ENCODE measurements at places on chromosomes 4 and X.
A peak's percentile ranks its signal among the peaks of the same experiment; 100 is the strongest.

GRCh38 chrX:84165711-84166110 is 22.3 kb downstream of the RPS6KA6 start:
- DNase-seq = peak; percentile 30

GRCh38 chr4:7427831-7428260 is 6.9 kb downstream of the PSAPL1 start:
- no peak for DNase-seq

GRCh38 chrX:10722851-10723250 is 102.5 kb upstream of the MID1 start:
- DNase-seq = peak; percentile 62

DNA sequence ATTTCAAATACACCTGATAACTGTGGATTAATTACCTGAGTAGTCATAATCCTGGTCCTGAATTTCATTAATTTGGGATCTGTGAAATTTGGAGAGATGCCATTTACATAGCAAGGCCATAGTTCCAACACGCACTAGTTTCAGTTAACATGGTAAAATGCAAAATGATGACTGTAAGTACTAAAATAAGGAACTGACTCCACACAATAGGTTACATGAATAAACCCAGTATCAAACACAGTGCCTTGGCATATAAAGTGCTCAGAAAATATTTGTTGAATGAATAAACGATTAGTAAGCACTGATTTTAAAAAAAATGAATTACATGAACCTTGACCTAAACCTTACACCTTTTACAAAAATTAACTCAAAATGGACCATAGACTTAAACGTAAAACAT is 9.0 kb downstream of the FBXO8 start:
- DNase-seq = no peak

DNA sequence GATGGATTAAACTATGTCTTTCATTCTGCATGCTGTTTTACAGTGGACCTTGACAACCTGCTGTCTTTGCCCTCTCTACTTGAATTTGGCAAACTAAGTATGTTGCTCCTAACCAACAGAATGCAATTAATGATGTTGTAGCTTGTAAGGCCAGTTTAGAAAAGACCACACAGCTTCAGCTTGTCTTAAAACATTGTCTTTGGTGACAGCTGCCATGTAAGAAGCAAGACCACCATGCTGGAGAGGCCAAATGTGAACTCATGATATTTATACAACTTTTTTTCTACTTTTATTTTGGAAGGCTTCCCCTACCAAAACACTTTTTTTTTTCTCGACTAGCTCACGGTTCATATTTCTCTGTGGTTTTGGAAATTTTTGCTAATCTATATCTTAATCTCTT is 278.0 kb upstream of the GNPDA2 start:
- DNase-seq = no peak

DNA sequence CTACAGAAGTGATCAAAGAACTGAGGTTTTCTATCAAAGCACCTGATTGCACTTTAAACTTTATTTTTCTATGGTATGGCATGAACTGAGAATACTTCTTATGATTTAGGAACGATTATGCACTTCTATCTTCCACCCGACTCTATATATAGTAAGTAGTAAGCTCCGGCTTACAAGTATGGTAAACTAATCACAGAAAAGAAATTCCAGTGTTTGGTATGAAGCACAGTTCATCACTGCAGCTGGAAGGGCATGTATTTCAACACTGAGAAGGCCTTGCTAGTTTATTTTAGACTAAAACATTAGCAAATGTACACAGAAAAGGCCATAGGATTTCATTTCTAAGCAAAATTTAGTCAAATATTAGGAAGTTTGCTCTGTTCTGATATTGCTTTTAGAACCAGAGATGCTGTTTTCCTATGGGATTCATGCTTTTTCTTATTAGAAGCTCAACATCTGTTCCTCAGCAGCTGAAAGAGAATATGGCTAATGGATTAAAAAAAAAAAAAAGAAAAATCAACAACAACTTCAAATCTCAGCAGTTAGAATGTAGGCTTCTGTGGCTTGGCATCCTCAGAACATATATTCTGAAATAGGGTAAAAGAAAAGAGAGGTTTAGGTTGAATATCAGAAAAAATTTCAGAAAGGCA is 273.5 kb downstream of the C4orf33 start:
- DNase-seq = no peak

GRCh38 chrX:145727476-145727875 is 90.2 kb upstream of the SLITRK2 start:
- DNase-seq = no peak

- no peak for DNase-seq
Measured at GRCh38 chr4:7937006-7937405, 2.7 kb downstream of the AFAP1 start.

DNA sequence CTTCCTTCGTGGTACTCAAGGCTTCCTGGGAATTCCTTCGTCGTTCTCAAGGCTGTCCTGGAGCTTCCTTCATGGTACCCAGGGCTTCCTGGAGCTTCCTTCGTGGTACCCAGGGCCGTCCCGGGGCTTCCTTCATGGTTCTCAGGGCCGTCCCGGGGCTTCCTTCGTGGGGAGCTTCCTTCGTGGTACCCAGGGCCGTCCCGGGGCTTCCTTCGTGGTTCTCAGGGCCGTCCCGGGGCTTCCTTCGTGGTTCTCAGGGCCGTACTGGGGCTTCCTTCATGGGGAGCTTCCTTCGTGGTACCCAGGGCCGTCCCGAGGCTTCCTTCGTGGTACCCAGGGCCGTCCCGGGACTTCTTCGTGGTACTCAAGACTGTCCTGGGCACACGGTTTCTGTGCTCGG is 339.6 kb upstream of the FAT1 start:
- no peak for DNase-seq

GRCh38 chr4:1195891-1196401 is 23.6 kb upstream of the SPON2 start:
- no peak for DNase-seq

GRCh38 chr4:142817442-142817841 is 28.7 kb downstream of the INPP4B start:
- DNase-seq = peak; percentile 77

GRCh38 chrX:26409636-26410035 is 193.7 kb downstream of the MAGEB5 start:
- DNase-seq = no peak

- DNase-seq = no peak
Measured at GRCh38 chr4:150173432-150173861, 95.2 kb downstream of the DCLK2 start.

DNA sequence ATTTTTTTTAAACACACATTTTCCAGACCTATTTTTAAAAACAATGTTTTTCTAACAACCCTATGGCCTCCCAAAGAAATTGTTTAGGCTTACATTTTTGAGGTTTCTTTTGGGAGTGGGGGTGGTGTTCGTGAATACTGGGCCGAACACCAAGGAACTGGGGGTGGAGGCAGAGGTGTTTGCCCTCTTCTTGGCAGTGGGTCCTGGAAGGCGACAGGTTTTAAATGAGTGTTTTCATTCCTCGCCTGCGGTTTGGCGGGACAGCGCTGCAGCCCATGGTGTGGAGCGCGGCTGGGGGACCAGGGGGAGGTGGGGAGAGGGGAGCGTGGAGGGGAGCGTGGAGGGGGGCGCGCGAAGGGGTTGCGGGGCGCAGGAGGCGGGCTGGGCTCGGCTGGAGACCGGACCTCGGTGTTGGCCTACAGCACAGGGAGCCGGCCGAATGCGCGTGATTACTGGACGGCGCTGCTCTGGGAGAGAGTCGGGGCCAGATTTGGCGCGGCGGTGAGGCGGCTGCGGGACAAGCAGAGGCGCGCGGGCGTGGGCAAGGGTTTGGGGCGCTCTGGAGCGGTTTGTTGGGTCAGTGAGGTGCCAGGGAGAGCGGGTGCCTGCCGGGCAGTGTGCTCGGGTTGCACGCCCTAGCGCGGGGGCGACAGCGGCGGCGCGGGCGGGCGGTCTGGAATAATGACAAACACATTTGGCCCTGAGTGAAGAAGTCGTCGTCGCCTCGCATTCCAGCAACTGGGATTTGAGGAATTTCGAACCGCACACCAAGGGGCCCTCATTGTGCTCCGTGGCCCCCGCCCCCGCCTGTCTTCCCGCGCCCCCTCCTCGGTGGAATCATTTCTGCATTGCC is 764 bp downstream of the PDGFRA start:
- no peak for DNase-seq

DNA sequence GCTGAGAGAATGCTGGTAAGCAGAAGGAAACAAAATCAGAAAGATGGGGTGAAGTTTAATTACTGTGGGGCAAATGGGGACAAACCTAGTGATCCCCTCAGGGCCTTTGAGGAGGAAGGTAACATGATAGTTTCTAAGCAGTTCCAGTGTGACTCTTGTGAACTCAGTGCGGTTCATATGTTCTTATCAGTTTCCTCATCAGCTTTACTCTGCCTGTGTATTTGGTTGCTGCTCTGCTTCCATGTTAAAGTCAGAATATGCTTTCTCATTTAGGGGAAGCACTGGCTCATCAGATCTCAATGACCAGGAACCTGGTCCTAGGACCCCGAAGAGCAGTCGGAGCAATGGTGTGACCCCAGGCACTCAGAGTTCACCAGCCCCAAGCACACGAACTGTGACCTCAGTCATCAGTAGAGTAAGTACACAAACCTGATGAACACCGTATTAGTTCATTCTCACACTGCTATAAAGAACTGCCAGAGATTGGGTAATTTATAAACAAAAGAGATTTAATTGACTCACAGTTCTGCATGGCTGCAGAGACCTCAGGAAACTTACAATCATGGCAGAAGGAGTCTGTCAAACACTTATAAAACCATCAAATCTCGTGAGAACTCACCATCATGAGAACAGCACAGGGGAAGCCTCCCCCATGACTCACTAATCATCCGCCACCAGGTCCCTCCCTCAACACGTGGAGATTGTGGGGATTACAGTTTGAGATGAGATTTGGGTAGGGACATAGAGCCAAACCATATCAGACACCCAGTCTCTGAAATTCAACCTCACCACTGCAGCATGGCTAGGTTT is 83.0 kb downstream of the SYTL5 start:
- DNase-seq = no peak

DNA sequence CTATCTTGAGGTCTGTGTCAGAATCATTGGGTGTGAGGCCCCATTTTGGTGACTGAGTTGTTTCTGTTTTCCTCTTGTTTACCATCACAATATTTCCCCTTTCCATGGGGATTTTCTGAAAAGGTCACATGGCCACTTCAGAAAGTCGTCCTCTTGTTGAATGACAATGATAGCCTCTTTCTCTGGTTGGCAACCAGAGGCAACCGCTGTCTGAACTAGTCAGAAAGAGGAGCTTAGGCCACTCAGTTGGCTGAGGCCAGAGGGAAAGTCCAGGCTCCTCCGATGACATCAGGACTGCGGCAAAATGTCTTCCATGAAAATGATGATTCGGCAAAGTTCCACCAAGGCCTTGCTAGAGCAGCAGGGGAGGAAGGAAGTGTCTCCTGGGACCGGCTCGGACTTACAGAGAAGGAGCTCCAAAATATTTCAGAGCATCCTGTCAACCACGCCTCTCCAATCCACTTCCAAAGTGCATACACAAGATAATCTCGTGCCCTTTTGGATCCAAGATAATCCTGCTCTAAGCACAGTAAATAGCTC is 19.1 kb upstream of the RBM47 start:
- no peak for DNase-seq

GRCh38 chrX:129091097-129091496 is 432.2 kb downstream of the SMARCA1 start:
- DNase-seq = no peak

- DNase-seq = peak; percentile 86
Measured at GRCh38 chr4:153781717-153782416, 7.0 kb downstream of the SFRP2 start.

GRCh38 chr4:37388681-37389365 is 144.3 kb downstream of the NWD2 start:
- DNase-seq = no peak

- DNase-seq = peak; percentile 36
Measured at GRCh38 chrX:16671005-16671404, 21.0 kb downstream of the S100G start.

DNA sequence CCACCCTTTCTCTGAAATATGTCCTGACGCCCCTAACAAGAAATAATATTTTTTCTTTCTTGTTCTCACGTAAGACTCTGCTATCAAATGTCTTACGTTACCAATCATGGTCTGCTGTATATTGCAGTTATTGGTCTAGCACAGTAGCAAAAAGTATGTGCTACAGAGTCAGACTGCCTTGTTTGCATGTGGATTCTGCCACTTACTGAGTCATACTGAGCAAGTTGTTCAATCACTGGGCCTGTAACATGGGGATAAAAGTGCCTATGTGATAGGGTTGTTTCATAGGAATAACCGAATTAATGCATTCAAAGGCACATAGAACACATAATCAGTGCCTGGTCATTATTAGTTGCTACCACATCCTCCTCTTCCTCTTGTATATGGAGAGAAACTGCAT is 14.1 kb downstream of the RPGR start:
- DNase-seq = no peak

- no peak for DNase-seq
Measured at GRCh38 chr4:81519856-81520255, 48.1 kb upstream of the RASGEF1B start.

- no peak for DNase-seq
Measured at GRCh38 chrX:40065296-40066046, 32.3 kb downstream of the BCOR start.

- DNase-seq = no peak
Measured at GRCh38 chr4:90852237-90852636, 725.0 kb downstream of the CCSER1 start.

DNA sequence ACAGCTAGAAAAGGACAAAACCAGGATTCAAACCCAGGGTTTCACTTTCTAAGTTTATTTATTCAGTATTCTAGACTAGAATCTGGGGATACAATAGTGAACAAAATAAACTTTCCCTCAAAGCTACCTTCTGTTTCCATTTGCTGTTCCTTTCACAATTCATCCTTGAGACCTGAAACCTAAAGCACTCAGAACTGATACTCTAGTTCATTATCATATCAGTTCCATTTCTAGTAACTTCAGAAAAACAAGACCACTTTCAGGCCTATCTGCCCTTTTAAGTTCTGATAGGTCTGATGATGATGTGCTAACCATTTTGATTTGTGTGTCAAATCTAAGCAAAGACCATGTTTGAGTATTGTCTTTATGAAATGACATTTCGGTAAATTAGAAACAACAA is 7.8 kb upstream of the XK start:
- DNase-seq = no peak

- DNase-seq = no peak
Measured at GRCh38 chr4:146178126-146178525, 2.6 kb downstream of the LSM6 start.

- no peak for DNase-seq
Measured at GRCh38 chr4:153765894-153766293, 6.1 kb upstream of the RNF175 start.

DNA sequence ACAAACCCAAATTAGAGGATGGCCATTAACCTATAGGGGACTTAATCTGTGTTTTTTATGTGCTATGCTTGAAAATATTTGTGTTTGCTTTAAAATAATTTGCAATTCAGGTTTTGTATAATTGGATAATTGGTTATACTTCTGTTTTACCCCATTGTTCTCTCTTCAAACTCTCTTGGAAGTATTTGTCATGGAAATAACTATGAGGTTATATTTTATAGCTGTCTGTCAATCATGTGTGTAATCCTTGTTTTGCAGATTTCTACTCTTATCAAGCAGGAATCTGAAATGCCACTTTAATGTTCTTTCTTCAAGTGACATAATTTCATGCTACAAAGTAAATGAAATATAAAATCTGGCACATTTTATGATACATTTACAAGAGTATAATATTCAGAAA is 15.4 kb upstream of the NDUFC1 start:
- DNase-seq = no peak
